ENCODE measurements at places on chromosomes 4 and X.

DNA sequence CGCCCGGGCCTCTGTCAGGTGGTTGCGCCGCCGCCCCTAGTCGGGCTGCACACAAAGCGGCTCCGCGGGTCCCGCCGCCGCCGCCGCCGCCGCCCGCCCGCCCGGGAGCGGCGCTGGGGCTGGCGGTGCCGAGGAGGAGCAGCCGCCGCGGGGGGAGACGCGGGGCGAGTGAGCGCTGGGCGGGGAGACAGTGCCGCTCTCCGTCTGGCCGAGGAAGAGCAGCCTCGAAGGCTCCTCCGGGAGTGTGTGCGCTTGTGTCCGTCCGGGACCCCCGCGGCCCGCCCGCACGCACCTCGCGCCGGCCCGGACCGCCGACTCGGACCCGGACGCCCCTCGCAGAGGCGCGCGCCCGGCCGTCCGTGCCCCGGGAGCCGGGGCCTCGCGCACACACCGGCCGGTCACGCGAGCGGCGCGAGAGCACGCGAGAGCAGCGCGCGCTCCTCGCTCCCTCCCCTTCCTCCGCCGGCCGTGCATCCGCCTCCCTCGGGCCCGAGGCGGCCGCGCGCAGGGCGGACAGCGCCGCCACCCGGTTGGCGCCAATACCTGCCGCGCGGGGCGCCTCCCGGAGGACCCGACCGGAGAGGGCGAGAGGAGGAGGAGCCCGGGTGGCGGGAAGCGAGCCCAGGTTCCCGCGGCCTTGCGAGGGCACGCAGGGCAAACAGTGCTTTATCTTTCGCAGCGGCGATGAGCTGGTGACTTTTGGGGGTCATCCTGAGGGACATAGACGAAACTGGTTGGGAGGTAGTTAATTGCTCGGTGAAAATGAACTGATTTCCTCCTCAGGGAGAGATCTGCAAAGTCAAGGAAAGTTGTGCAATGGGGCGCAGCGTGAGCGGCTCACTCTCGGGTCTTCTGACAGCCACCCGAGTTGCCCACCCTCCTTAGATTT lies at the start of gene PDS5A:
Gene PDS5A, minus strand, starts transcription at position 423 of the 889 bp plus-strand sequence. CDS start 1,334 bp downstream, outside the sequence.
- peak; percentile 87 for DNase-seq

- DNase-seq: no peak
These were observed 18.2 kb downstream of the RAI2 start for GRCh38 chrX:17842769-17843525.

GRCh38 chr4:86523333-86523732 lies 70.8 kb upstream of the PTPN13 start:
- DNase-seq: no peak

GRCh38 chrX:72306085-72306801 lies 529 bp upstream of the CITED1 start:
- DNase-seq: no peak

- no peak for DNase-seq
These were observed 66.6 kb downstream of the FREM3 start for GRCh38 chr4:143633833-143634232.

DNA sequence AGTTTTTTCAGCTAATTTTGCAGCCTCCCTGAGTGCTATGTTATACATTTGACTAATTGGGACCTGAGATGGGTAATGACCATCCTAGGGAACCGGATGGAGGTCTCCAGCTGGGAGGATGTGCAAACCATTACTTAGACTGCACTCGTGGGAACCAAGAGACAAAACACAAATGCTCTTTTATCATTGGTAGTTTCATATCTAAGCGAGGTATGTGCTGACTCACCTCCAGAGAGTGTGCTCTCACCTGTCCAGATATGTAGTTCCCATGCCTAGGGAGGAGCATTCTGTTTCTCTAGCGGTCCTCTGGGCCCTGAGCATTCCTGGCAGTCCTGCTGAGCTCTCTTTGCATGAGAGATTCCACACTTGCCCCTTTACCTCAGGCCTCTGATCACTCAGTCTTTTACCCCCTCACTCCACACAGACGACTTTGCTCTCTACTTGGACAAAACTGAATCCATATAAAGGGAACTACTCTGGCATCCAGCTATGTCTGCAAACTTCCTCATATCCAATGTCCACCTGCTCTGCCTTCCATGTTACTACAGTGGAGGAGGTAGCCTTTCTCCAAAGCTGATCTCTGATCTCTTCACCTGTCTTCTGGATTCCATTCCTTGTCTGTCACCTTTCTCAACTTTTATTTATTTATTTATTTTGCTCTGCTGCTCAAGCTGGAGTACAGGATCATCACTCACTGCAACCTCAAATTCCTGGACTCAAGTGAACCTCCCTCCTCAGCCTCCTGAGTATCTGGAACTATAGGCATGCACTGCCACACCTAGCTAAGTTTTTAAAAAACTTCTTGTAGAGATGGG lies 88.4 kb downstream of the LRP2BP start:
- no peak for DNase-seq

GRCh38 chr4:132642016-132642817 lies 506.9 kb upstream of the PCDH10 start:
- DNase-seq: no peak

DNA sequence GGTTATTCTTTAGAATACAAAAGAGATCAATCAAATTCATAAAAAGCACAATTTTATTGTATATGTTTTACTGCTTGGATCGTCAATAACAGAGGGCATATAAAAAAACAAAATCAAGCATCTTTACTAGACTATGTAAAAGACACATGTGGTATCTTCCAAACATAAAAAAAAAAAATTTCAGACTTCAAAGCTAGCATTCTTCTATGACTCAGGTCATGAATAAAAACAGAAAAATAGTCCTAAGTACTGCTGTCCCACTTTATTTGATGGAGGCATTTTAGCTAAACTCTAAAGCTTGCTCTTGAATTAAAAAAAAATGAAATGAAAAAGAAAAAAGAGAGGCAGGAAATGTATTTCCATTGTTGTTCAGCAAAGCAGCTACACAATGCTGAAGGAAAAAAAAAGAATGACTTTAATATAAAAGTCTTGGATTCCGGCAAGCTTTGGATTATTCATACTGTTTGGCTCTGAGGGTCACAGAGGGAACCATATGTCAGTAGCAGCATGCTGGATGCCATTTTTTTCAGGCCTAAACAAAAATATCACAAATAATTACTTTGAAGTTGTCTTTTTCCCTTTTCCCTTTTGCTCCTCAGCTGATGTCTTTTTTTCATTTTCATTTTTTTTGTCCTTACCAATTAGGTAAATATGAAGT lies 249.1 kb upstream of the DIAPH2 start:
- DNase-seq: no peak

- no peak for DNase-seq
These were observed 10.3 kb upstream of the TRMT2B start for GRCh38 chrX:101062176-101062575.

GRCh38 chr4:47621181-47621580 lies 136.1 kb downstream of the ATP10D start:
- DNase-seq: no peak

DNA sequence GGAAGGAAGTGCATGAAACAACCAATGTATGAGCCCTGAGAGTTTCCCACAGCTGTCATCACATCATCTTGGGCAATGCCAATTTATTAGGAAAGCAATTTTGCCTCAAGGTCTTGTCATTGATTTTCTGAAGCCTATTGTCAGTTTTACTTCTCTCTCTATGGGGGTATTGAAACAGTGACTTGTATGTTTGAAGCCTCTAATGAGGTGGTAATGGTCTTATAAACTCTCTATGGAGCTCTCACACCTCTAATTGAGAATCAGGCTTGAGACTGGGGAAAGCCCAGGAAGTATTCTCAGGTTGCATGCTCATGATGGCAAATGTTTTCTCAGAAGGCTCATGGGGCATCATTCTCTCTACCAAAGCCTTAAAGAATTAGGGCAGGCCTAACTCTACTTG lies 308.2 kb upstream of the EMCN start:
- no peak for DNase-seq

GRCh38 chr4:117417856-117418255 lies 332.5 kb upstream of the TRAM1L1 start:
- DNase-seq: no peak

DNA sequence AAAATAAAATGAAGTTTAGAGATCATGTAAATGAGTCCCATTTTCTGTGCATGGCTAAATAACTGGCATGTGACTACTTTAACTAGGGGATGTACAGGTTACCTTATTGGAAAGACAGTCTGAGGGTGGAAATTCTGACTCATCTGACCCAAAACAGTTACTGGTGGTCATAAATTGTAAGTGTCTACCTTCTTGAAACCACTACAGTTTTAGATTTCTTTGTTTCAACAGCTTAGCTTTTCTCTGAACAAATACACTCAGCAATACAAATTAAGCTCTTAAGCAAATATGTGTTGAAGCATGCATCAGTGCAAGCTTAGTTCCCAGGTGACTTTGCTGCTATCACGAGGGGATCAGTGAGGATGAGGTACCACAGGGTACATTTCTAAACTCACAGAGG lies 60.7 kb upstream of the PGM2 start:
- no peak for DNase-seq

- DNase-seq: no peak
These were observed 41.0 kb downstream of the ACSL1 start for GRCh38 chr4:184784628-184785257.

DNA sequence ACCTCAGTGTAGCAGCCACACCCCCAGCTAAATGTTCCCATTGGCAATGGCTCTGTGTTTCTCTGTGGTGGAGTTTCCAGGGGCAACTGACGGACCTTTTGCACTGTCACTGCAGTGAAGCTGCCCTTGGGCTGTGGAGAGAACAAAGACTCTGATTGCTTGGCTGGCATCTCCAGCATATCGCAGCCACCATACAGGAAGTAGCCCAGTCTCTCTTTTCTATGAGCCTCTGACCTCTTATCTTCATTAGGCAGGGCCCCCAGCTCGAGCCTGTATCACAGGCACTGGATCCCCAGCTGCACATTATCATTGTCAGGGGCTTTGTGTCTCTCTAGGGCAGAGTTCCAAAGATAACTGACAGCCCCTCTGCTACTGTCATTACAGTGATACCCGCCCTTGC lies 483.5 kb downstream of the ARAP2 start:
- DNase-seq: no peak

DNA sequence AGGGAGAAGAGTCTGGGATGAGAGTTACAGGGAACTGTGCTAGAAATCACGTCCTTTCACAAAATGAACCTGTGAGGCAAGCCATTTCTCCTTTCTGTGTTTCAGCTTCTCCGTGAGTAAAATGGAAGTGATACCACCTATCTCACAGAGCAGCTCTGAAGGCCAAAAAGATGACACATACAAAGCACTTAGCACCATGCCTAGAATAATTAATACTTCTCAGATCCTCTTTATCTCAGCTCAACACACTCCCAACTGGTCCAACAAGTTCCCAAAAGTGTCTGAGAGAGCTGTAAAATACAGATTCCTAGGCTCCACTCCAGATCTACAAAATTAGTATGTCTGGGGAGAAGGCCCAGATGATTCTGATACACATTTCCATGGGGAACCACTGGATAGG lies 38.3 kb downstream of the LHFPL1 start:
- DNase-seq: no peak

DNA sequence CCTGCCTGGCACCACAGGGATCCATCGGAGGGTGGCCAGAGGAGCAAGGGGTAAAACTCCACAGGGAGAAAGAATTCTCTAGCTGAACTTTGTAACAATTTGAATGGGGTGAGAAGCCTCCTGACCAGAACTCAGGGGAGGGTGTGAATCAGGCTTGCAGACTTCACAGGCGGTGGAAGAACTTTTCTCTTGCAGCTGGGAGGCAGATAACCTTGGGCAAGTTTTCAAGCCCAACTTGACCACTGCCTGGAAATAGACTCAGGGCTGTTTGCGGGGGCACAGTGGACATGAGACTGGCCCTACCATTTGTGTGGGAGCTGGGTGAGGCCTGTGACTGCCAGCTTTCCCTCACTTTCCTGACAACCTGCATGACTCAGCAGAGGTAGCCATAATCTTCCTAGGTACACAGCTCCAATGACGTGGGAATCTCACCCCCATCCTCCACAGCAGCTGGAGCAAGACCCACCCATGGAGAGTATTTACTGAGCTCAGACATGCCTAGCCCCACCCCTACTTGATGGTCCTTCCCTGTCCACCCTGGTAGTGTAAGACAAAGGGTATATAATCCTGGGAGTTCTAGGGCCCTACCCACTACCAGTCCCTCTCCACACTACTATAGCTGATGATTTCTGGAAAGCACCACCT lies 210.0 kb upstream of the AGTR2 start:
- DNase-seq: no peak

- DNase-seq: no peak
These were observed 144.2 kb downstream of the PDLIM5 start for GRCh38 chr4:94595880-94596483.

DNA sequence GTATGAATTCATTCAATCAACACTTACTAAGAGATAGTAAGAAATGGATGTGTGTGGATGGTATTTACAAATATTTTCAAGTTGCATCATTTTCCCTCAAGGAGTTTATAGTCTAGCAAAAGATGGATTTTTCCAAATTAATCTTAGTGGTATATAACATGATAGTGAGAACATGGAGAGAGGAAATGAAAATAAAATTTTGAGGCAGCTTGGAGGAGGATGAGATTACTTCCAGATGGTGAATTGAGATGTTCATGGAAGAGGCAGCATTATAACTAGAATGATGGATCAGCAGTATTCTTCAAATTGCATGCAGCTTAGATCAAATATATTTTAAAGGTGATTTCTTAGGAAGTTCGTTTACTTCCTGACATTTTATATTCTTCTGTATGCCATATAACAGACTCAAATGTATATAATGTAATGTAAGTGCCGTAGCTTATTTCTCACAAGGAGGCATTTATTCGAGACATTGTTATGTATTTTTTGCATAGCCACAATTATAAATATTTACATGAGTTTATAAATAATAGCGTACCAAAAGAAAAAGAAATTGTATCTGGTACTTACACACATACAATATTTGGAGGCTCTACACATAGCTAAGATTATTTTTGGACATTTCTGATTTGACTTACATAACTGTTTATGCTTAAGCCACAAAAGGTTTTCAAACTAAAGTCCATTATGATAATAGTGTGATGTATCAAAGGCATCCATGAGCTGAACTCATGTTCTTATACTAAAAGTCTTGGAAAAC lies 439.4 kb downstream of the SPRY1 start:
- no peak for DNase-seq

GRCh38 chrX:137172317-137172948 lies 138.6 kb upstream of the GPR101 start:
- no peak for DNase-seq

- DNase-seq: no peak
These were observed 21.2 kb upstream of the ANTXR2 start for GRCh38 chr4:80094191-80094590.

- DNase-seq: no peak
These were observed 43.2 kb downstream of the LRBA start for GRCh38 chr4:150971901-150972300.

GRCh38 chr4:150135134-150135772 lies 57.0 kb downstream of the DCLK2 start:
- no peak for DNase-seq

All from activated T-helper 9 cell treated with anti-CD3 and anti-CD28 coated beads, Interleukin-2, amount 50 U/mL, for 16 hours (primary cell).